ENCODE measurements at places on chromosomes 5 and 9.
A peak's percentile ranks its signal among the peaks of the same experiment; 100 is the strongest.

GRCh38 chr9:93126825-93127368 lies 7.2 kb downstream of the NINJ1 start:
- DNase-seq: no peak

DNA sequence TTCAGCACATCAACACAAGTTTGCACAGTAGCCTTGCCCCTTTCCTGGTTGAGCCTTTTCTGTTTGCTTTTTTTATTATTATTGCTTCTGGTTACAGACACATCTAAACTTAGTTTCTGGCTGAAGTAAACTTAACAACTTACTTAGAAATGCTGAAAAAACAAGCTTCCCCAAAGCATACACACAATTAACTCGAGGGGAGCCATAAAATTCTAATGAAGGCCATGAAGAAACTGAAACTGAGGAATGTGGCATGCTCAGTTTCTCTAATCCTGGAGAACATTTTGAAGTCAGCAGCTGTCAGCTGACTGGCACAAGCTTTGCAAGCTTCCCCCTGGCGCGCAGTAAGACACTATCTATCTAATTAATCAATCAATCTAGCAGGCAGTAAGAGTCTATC lies 3.7 kb downstream of the MYO10 start:
- no peak for DNase-seq

DNA sequence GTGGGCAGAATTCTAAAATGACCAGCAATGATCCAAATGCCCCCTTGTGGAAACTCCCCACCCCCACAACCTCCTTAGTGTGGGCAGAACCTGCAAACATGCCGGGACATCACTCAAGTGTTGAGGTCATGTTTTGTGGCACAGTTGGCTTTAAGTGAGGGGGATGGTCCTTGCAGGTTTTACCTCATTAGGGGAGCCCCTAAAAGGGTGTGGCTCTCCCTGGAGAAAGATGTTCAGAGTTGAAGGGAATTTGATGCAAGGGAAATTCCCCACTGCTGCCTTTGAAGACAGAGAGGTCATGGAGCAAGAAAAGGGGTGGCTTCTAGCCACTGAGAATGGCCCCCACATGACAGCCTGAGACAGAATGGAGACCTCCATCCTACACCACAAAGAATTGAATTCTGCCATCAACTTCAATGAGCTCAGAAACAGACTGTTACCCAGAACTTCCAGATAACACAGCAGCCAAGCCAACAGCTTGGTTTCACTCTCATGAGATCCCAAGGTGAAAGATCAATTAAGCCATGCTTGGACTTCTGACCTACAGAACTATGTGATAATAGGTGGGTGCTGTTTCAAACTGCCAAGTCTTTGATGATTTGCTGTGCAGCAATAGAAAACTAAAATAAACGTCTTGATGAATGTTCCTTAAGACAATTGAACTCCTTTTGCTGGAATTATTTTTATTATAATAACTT lies 103.4 kb downstream of the MED10 start:
- DNase-seq: no peak

DNA sequence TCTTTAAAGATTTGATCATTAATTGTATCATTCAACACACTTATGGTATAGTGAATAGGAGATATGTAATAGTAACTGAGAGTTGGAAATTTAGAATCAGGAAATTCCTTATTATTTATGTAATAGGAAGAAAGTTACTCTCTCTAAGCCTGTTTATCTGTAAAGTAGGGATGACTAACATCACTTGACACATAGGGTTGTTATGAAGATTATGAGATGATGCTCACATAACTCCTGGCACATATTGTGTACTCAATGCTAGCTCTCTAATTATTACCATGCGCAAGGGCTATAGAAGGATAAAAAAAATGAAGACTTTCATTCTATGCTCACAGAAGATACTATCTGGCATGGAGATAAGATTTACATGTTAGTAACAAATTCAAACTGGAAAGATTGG lies 149.9 kb downstream of the ISOC1 start:
- DNase-seq: no peak

DNA sequence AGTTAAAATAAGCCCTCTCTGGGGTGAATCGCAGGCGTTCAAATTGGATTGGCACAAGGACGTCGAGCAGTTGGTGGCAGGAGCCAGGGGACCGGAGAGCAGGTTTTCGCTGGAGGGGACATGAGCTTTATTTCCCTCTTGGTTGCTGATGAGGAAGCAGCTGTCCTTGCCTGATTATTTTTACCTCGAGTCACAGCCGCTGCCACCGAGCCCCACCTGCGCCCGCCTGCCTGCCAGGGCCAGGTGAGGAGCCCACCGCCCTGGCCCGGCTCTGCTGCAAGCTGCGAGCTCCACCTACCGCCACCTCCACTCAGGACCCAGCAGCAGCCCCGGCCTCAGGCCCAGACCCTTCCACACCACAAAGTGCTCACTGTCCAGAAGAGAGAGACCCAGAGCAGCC lies 9.0 kb upstream of the ADGRD2 start:
- no peak for DNase-seq

GRCh38 chr5:143350751-143351602 lies 52.5 kb downstream of the NR3C1 start:
- DNase-seq: no peak

DNA sequence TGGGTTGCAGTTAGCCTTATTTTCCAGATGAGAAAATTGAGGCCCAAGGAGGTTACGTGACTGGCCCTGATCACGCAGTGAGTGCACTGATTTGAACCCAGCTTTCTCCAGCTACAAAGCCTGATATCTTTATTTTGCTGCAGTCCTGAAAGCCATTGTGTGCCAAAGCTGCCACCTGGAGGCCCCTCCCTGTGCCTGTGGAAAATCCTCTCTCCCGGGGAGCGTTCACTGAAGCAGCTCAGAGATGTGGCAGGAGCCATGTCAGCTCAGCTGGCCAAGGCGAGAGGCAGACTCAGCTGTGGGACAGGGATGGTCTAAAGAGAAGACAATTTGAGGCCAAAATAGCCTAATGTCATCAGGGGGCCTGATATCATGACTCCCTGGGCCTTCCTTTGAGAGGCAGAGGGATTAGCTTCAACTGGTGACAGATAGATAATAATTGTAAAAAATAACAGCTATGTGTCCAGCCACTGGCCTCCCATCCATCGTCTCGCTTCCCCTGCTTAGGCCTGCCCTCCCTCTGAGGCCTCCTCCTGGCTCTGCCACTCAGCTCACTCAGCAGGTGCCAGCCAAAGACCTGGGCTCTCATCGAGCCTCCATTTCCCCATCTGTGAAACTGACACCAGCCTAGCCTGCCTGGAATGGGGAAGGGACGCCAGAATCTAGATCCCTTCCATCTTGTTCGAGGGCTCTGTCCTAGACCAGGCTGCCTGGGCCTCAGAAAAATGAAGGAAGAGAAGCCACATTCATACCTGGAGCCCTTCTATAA lies 74.3 kb upstream of the GGTA1 start:
- DNase-seq: no peak

DNA sequence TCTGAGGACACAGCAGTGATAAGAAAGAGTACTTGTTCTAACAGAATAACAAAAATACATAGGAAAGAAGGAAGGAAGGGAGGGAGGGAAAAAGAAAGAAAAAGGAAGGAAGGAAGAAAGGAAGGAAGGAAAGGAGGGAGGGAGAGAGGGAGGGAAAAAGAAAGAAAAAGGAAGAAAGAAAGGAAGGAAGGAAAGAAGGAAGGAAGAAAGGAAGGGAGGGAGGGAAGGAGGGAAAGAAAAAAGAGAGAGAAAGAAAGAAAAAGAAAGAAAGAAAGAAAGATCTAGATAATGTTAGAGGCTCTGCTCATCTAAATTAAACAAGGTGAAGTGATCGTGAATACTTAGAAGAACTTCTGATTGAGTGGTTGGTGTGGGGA lies 29.8 kb downstream of the DUSP1 start:
- DNase-seq: no peak

DNA sequence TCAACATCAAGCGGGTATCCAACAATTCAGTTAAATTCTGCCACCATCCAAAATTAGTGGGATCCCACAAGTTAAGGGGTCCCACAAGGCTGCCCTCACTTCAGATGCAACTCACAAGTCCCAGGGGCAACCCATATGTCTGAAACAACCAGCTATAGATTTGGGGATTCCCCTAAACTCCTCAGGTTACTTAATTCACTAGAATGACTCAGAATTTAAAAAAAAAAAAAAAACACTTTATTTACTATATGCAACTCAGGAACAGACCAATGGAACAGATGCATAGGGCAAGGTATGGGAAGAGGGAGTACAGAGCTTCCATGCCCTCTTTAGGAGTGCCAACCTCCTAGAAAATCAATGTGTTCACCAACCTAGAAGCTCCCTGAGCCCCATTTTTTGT lies 15.1 kb downstream of the AUH start:
- DNase-seq: no peak

GRCh38 chr9:119458068-119458467 lies 88.8 kb upstream of the BRINP1 start:
- DNase-seq: no peak

DNA sequence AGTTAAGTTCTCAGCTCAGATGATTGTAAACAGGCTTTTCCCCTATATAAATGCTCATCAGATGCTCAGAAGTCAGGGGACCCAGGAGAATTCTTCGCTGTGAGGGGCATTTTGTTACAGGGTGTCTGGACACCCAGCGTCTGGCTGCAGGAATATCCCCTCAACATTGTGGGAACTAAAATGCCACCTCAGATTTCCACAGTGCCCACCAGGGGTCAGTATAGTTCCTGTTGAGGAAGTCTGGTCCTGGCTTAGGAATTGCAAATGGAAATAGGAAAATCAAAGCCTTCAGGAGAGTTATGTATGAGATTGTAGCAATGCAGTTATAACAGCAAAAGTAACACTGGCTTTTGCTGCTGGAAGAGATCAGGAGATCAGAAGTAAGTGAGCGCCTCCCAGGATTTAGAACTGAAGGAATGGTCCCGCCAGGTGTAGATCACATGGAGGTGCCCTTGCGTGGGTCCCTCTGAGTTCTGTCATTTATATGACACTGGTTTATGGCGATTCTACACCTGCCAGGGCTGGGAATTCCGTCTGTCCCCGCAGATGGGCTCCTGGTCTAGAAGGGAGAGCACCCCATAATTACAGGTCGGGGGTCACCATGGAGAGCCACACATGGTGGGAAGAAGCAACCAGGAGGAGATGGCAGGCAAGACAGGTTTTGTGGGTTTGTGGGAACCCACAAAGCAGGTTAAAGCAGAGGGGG lies 47.1 kb upstream of the CTSL start:
- no peak for DNase-seq

DNA sequence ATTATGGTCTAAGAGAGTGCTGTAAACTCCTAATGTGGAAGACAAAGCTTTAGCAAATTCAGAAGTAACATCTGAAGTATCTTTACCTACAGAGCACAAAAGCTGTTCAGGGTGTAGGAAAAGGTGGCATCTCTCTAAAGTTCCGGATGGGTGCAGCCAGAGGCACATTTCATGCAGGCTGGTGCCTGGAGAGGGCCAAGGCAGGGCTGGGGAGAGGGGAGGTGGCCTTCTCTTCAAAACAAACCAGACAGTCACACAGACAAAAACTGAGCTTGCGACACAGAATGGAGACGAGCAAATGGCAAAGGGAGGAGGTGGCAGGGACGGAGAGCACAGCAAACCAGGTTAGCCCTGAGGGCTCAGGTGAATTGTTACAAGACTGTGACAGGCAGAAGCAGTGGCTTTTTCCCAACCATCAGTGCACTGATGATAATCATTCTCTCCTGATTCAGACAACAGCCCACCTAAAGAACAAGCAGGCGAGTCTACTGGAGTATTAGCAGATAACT lies 121.5 kb upstream of the PCA3 start:
- no peak for DNase-seq

- DNase-seq: peak; percentile 59
Measured at GRCh38 chr5:76733049-76733417, 17.1 kb downstream of the F2R start.

- no peak for DNase-seq
Measured at GRCh38 chr9:122445155-122445749, 32.5 kb downstream of the OR1J1 start.

- DNase-seq: no peak
Measured at GRCh38 chr5:125227333-125228095, 481.1 kb upstream of the ZNF608 start.

Data from effector memory CD4-positive, alpha-beta T cell (primary cell).